Neuronal stem cell (in vitro differentiated cells): ENCODE measurements at places on chromosomes 3 and 15.
A peak's percentile ranks its signal among the peaks of the same experiment; 100 is the strongest.

- DNase-seq: no peak
Observed at GRCh38 chr3:29181149-29181780, 99.6 kb upstream of the RBMS3 start.

DNA sequence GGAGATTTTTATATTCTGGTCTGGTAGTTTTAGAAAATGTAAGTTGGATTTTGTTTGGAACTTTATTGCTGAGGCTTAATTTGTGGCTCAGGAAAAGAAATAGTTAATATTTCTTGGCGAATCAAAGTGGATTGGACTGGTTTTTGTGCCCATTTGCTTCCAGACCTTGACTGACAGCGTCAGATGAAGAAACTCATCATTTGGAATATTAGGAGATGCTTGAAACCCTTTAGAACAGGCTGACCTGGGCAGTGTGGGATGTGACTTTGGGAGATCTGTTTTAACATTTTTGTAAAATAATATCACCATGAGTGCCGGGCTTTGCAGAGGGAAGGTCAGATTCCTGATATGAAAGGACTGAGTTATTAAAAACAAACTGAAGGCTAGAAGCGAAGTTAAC lies 83.0 kb downstream of the AAGAB start:
- no peak for DNase-seq

- DNase-seq: no peak
Observed at GRCh38 chr3:46312991-46313390, 40.9 kb upstream of the CCR2 start.

- no peak for DNase-seq
Observed at GRCh38 chr3:173730391-173730790, 332.8 kb downstream of the NLGN1 start.

DNA sequence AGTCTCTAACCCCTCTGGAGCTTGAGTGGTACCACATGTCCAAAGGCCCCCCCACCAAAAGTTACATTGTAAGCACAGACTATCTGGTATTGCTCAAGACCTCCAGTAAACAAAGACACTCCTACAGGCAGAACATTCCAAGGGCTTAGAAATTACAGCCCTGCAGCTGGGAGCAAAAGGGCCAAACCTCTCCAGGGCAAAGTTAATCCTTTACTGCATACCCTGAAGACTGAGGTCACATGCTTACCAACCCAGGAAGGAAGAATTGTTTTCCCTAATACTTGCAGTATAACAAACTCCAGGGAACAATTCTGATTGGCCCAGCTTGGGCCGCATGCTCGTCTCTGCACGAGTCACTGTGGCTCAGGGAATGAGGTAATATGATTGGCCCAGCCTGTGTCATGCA lies 266.1 kb upstream of the NR2F2 start:
- DNase-seq: no peak

DNA sequence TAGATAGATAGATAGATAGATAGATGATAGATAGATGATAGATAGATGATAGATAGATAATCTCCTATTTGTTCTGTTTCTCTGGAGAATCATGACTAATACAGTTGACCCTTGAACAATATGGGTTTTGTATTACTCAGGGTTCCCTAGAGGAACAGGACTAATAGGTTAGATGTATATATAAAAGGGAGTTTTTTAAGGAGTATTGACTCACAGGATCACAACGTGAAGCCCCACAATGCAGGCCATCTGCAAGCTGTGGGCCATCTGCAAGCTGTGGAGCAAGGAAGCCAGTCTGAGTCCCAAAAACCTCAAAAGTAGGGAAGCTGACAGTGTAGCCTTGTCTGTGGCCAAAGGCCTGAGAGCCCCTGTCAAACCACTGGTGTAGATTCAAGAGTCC lies 67.6 kb downstream of the PYDC2 start:
- DNase-seq: no peak

DNA sequence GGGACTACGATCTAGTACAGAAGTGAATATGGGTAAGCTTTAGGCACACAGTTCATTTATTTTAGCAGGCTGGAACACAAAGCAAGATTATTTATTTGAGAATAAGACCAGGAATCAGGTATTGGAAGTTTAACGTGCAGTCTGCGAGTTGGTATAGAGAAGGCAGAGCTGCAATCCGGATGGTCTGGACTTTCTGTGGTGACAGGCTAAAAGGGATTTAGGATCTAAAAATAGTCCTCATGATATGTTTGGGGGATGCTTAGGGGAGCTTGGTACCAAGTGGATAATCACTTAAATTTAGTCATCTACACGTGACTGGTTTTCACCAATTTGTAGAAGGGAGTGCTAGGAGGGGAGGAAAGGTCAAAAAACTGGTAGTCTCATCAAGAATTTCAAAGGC lies 119.4 kb downstream of the DLG1 start:
- no peak for DNase-seq

- DNase-seq: no peak
Observed at GRCh38 chr3:41247055-41248004, 48.0 kb downstream of the CTNNB1 start.

DNA sequence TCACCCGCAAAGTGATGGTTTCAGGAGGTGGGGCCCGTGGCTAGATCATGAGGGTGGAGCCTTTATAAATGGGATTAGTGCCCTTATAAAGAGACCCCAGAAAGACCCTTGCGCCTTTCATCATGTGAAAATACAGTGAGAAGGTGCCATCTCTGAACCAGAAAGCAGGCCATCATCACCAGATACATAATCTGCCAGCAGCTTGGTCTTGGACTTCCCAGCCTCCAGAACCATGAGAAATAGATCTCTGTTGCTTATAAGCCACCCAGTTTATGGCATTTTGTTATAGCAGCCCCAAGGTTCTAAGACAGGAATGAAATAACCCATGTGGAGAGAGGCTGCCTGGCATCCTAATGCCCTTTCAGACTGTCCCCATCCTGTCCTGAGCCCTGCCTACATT lies 127.8 kb upstream of the SMAD3 start:
- no peak for DNase-seq

DNA sequence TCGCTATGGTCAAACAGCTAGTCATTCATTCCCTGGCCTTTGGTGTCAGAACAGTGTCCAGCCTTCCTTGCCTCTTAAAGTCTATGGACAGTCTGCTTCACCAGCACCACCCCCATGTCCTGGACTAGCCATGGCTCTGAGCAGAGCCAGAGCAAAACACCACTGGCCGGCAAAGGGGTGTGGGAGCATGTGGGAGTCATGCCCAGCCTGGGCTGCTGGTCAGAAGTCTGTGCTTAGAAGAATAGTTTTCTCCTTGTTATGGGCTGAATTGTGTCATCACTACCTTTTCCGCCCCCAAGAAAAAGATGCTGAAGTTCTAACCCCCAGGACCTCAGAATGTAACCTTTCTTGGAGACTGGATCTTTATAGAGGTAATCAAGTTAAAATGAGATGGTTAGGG lies 132.9 kb upstream of the LPP start:
- no peak for DNase-seq

DNA sequence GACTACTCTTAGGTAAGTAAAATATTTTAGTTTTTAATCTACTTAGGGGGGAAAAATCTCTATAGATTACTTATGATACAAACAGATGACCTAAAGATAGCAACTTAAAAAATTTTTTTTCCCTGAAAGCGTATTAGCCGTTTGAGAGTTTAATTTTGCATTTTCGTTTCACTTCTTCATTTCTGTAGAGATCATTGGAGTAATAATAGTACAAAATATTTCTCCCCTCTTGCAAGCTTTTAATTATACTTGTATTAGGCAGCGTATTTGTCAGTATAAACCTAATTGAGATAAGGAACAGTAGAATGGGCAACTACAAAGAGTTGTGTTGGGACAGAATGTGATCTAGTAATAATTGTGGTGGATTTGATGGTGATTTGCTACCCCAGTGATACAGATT lies 10.3 kb downstream of the SKIL start:
- DNase-seq: no peak

- no peak for DNase-seq
Observed at GRCh38 chr3:4772171-4772804, 206.9 kb upstream of the BHLHE40 start.

DNA sequence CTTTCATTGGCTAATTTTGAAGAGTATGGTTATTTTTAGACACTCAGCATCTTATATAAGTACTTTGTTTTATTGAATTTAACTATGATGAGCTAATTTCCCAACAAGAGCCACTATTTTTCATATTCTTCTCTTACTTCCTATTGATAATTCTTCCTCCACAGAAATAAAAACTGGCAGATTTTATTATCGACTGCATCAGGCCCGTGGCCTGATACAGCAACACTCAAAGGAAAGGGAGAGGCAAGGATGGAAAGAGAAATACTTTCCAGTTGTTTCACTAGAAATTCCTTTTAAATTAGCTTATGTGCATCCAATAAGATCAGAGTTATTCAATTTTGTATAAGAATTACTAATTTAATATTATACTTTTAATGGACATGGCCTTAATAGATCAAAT lies 886.3 kb downstream of the ROBO1 start:
- DNase-seq: no peak

- DNase-seq: no peak
Observed at GRCh38 chr3:71168880-71169411, 414.6 kb downstream of the FOXP1 start.

GRCh38 chr15:78241017-78241416 lies 6.7 kb upstream of the ACSBG1 start:
- peak; percentile 67 for DNase-seq

DNA sequence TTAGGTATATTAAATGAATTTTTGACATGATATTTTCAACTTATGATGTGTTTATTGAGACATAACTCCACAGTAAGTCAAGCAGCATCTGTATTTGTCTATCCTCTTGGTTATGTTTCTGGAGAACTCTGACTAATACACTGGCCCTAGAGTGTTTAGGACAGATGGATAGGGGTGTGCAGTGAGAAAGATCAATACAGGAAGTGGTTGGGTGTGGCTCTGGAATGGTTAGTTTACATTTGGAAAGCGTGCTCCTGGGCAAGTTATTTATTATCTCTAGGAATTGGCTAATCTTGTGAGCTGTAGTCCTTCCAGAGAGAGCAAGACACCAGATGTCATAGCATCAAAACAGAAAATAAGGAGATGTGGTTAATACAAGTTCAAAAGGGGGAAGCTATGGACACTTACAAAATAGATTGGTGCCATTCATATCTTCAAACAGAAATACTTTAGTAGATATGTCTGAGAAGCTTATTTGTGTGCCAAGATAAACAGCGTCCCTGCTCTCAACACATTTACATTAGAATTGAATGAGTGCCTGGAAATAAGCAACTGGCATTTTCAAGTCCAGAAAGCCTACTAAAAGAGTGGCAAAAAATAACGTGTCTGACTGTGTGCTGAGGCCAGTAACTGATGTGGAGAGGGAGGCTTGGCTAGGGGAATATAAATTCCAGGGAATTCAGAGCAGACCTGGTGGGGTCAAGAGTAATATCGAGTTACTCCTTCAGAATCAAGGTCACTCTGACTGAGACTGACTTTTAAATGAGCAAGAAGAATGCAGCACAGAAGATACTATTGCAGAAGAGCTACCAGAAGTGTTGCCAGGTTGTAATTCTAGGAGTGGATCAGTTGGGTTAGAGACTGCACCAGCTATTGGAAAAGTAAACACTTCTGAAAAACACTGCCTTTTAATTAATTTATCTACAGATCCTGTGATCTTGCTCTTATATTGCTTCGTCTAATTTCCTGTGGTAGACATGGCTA lies 33.4 kb upstream of the PLAAT1 start:
- DNase-seq: no peak

DNA sequence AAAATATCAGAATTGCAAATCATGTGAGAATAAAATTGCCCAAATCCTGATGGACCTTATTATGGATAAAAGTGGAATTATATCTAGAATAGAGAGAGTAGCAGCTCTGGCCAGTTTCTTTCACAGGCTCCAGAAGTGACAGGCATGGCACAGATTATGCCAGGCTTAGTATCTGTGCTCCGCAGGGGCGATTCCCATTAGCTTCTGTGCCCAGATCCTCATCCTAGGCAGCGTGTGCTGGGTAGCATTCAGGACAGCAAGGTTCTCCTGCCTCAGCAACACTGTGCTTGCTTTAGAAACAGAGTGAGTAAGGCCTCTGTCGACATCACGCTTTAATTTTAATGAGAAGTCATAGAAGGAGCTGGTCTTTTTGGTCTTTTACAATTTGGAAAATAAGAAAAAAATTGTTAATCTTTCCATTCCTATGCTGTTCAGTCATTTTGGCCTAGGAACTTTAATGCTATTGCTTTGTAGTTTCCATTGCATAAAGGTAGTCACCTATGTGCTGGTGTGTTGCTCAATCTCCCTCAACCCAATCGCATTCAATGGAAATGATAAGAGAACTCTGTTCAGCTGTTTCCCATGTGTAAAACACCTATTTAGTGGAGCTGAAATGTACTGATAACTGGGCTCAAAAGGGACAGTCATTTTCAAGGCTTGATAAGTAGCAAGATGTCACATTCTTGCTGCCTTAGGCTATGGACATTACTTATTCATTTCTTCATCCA lies 770.1 kb downstream of the AGBL1 start:
- DNase-seq: no peak

DNA sequence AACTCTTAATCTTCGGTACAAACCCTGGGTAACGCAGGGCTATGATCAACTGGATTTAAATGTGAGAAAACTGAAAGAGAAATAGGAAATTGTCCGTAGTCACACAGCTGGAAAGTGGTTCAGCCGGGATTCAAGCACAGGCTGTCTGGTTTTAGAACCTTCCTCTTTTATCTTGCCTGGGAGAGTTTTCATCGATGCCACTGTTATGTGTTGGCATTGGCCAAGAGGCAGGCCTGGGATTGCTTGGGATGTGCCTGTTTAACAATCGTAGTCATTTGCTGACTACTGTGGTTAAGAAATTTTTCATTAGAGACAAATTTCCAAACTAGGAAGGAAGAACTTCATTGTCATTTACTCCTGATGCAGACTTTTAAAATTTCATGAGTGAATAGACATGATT lies 4.3 kb downstream of the MCTP2 start:
- no peak for DNase-seq

GRCh38 chr15:68782589-68783161 lies 38.0 kb downstream of the ANP32A start:
- no peak for DNase-seq

GRCh38 chr3:173473237-173473636 lies 75.7 kb downstream of the NLGN1 start:
- DNase-seq: no peak

DNA sequence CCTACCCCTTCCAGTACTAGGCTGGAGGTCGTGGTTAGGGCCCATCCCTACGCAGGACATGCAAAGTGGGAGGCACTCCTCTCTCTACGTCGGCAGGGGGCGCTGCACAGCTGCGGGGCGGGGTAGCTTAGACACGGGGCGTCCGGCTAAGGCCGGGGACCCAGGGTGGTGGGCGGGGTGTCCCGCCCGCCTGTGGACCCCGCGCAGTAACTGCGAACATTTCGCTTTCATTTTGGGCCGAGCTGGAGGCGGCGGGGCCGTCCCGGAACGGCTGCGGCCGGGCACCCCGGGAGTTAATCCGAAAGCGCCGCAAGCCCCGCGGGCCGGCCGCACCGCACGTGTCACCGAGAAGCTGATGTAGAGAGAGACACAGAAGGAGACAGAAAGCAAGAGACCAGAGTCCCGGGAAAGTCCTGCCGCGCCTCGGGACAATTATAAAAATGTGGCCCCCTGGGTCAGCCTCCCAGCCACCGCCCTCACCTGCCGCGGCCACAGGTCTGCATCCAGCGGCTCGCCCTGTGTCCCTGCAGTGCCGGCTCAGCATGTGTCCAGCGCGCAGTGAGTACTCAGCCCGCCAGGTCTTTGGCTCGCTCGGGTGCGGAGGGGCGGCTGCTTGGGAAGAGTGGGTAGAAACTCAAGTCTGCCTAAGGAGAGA lies at the start of gene IL12A:
IL12A (plus strand) TSS at position 219 of the 655 bp plus-strand sequence.
- DNase-seq: peak; percentile 74

- DNase-seq: peak; percentile 52
Observed at GRCh38 chr3:27680517-27681246, 41.4 kb downstream of the EOMES start.
